ENCODE measurements at places on chromosomes 16 and 17. TPM values are rescaled to one million over a fixed set of nuclear protein-coding genes. Genes with fewer than 3 reads are reported as not detected.

- no peak for DNase-seq
These were observed 64.3 kb downstream of the PIGL start for GRCh38 chr17:16281351-16281750.

DNA sequence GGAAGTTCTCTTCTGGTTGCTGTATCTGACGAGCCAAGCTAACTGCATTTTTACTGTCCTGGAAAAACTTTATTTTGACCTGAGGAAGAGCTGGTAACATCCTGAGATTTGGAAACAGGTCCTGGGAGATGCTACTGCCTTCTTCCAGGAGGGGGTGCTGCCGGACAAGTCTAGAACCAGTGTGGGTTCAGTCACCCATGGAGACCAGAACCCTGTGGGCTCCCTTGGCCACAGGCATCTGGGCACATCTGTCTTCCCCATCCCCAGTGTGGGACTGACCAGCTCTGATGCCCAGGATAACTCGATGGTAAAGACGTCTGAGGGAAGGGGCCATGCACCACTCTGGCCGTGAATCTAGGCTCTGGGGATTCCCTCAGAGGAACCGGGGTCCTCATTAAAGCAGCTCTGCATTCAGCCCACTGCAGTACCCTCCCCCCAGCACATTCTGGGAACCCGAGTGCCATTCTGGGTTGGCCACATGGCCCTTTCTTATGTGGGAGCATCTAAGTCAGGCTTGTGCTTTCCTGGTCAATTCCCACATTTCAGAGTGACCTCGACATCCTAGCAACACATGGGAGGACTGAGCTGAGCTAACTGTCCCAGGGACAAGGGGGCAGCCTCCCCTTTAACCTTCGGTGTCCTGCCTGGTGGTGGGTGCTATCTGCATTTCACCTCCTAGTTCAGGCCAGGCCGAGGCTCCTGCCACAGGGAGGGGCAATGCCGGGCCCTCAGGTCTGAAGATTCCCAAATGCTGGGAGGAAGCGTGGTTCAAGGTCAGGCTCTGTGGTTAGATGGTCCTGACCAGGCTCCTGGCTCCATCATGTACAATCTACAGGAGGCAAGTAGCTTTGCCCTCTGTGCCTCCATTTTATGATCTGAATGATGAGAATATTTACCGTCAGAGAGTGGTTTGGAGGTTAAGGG is 6.4 kb downstream of the C16orf86 start:
- DNase-seq = no peak

DNA sequence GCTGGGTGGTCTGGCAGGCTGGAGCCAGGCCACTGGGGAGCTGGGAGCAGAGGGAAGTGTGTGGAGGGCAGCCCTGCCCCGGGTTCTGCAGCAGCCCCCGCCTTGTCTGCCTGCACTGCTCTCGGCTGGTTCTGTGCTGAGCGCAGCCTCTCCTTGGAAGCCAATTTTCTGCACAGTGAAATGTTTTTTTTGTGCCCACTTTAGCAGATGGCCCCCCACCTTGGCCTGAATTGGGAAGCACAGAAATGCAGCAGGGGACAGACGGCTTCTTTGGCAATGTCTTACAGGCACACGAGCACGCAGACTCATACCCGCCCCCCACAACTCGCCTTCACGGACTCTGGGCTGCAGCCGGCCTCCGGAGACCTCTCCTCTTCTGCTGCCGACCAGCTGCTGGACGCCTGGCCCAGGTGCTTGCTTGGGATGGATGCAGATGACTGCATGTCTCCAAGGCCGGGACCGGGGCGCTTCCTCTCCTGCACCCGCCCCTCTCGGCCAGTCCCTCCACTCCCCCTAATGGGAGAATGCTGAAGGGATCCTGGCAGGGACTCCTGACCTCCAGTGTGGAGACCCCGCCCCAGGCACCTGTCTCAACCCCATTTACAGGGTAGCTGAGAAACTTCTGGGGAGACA is 14.8 kb downstream of the NPTX1 start:
- DNase-seq = no peak

TNFRSF17 gene
- 6.6 TPM for total RNA-seq

DNA sequence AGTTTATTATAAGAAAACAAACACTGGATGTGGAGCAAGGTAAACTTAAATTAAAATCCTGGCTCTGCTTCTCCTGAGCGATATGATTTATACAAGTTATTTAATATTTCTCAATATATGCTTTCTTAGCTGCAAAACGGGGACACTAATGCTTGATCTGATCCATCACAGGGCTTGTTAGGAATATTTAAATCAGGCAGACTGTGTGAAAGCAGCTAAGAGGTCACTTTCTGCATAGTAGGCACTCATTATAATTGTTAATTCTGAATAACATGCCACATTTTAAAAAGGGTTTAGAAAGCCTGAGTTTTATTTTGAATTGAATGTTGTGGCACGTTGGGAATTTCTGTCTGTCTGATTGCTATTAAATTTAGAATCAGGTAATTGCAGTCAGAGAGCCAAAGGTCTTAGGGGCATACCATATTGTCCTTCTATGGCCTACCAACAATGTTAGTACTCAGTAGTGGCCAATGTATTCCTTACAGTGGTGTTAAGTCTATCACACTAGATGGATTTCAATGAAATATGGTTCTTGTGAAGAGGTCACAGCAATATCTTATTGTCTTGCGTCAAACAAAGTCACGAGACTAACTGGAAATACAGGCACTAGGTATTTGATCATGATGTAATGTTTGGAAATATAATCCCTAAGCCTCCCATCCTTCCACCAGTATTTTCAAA is 890.0 kb upstream of the CDH8 start:
- DNase-seq = no peak

GJD3 gene
- total RNA-seq = not detected

KRTAP1-1 gene
- not detected for total RNA-seq

DNA sequence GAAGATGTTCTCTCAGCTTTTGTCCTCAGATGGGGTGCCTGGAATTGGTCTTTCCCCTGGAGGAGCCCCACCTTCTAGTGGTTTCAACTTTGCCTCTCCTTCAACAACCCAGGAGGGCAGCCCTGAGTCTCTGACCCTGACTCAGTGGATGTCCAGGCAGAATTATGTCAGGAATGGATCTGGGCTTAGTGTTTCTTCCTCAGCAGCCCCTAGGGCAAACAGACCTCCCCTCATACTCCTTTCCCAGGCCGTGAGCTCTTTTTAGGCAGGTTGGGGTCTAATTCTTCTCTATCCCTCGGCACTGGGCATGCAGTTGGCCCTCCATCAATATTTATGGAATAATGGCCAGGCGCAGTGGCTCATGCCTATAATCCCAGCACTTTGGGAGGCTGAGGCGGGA is 20.2 kb upstream of the FMNL1 start:
- no peak for DNase-seq

NPIPB6 gene
- 4.1 TPM for total RNA-seq

NOTUM gene
- not detected for total RNA-seq

C16orf46 gene
- not detected for total RNA-seq

DNA sequence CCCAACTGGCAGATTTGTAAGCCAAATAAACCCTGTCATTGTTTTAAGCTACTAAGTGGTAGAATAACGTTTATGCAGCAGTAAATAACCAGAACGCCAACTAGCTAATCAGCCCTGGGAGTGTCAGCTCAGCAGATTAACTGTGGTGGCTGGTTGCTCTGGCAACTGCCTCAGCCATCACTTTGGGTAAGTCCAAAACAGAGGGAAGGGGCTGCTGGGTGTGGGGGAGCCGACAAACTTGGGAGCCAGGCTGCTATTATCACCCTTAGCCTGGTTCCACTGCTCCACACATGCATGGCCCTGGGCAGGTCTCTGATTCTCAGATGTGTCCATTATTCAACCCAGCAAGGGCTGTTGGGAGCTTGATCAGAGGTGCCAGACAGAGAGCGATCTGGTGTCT is 22.2 kb upstream of the RHOT1 start:
- DNase-seq = no peak

DNA sequence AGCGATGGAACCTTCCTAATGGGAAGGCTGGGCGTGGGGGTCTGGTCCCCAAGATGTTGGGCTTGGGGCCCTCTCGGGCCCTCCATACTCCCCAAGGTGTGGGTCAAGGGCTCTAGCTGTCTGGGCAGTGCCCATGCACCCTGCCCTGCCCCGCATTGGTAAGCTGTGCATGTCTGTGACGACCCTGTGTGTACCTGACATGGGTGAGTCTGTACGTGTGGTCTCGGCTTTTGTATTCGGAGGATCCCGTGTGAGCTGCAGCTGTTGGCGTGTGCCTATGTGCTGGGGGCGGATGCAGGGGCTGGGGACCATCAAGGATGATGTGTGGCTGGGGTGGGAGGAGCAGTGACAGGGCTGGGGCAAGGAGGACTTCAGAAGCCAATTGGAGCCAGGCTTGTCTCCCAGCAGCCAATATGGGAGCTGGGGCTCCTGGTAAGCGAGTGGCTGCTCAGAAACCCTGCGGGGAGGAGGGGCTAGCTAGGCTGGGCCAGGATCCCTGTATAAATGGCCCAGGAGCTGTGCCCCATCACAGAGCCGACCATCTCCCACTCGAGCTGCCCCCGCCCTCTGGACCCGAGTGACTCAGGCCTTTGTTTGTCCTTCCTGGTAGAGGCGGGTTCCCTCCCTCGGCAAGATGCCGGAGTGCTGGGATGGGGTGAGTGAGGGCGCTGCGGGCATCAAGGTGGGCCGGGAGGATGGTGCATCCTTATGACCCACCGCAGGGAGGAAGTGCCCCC is at the start of gene NDRG4:
Gene NDRG4, plus strand, starts transcription at position 529 of the 737 bp plus-strand sequence. Its CDS starts 106 bp downstream, at position 635.
- DNase-seq = no peak

CENPV gene
- total RNA-seq = 20.0 TPM

ZNF385C gene
- not detected for total RNA-seq

- DNase-seq = no peak
These were observed 261.9 kb upstream of the FOXF1 start for GRCh38 chr16:86248310-86248905.

- DNase-seq = no peak
These were observed 5.2 kb downstream of the EVI2B start for GRCh38 chr17:31308372-31309334.

PDE6G gene
- 42.8 TPM for total RNA-seq

DNA sequence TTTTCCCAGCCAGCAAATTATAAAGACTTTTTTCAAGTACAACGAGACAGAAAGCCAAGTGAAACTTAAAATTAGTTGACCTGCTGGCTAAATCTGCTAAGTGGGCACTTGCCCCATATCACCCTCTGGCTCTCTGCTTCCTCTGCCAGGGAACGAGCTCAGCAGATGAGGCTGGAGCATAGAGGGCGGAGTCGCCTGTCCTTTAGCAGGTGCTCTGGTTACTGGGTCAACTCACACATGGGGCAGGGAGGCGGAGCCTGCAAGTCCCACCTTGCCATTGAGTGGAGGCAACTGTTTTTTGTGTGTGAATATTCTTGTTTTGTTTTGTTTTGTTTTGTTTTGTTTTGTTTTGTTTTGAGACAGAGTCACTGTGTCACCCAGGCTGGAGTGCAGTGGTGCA is 62.5 kb downstream of the EMP2 start:
- DNase-seq = no peak

DNA sequence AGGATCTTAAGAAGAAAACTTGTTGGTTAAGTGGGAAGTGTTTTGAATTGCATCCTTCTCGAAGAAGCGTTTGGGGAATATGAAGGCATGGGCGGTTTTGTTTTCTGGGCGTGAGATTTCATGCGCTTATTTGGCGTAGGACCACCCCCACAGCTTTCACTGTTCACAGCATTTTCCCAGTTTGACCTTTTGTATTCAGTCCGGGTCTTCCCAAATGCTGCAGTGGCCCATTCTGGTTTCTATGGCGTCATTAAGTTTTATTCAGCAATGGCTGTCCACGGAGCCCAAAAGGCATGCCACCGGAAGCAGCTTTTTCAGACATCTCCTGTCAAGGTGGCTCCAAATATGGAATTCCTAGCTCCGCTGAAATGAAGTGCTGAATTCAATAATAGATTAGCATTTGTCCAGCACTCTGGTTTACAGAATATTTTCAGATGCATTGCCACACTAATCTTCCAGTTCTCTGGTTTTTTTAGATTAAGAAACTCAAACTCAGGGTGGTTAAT is 90.6 kb upstream of the FBXO47 start:
- no peak for DNase-seq

GRCh38 chr17:6165806-6166205 is 95.6 kb downstream of the WSCD1 start:
- no peak for DNase-seq

DNA sequence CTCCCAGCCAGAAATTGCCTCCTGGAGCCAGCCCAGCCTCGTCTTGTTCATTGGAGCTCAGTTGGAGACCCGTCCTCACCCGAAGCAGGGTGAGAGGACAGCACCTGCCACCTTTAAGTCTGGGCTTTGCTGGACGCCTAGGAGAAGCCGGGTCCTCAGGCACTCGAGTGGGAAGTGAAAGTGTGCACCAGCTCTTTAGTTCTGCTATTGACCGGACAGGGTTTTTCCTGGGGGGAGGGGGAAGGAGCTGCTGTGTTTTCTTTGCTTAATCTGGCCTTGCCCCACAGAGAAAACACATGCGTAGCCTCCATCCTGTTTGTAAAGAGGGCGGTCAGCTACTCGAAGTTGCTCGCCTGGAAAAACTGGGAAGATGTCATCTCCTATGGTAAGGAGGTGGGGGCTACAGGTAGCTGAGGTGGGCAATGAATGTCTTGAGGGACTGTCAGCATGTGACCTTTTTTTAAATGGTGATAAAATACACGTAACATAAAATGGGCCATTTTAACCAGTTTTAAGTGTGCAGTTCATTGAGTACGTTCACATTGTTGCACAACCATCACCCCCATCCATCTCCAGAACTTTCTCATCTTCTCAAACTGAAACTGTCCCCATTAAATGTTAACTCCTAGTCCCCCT is 34.4 kb downstream of the CMIP start:
- peak; percentile 40 for DNase-seq

GRCh38 chr16:977081-977701 is 4.4 kb upstream of the SOX8 start:
- DNase-seq = no peak

DNA sequence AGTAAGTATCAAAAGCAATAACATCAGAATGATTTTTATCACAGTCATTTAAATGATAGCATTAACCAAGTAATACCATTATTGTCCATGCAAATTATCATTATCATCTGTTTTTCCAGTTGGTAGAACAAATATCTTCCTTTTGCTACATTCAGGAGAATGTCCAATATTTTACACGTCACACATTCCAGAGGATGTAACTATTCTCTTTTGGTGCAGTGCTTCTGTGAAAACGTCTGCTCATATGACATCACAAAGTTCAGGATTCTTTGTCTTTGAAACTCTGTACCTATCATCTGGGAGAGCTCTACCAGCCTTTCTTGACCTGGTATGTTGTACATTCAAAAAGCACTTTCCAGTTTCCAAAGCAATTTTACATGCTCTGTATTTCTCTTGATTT is 40.2 kb upstream of the PITPNM3 start:
- no peak for DNase-seq

MPV17L gene
- total RNA-seq = 0.12 TPM

- no peak for DNase-seq
These were observed 19.1 kb upstream of the CD79B start for GRCh38 chr17:63950940-63951907.

HEXIM2 gene
- 4.1 TPM for total RNA-seq

FAM20A gene
- total RNA-seq = 0.66 TPM

GRCh38 chr17:6429266-6429665 is 5.7 kb downstream of the AIPL1 start:
- DNase-seq = no peak

Data from natural killer cell (primary cell).